Stimulated activated CD8-positive, alpha-beta memory T cell treated with anti-CD3 and anti-CD28 coated beads, Interleukin-7, amount 100 ng/mL, for 1 hour (primary cell): ENCODE measurements at places on chromosomes 4 and X.

DNA sequence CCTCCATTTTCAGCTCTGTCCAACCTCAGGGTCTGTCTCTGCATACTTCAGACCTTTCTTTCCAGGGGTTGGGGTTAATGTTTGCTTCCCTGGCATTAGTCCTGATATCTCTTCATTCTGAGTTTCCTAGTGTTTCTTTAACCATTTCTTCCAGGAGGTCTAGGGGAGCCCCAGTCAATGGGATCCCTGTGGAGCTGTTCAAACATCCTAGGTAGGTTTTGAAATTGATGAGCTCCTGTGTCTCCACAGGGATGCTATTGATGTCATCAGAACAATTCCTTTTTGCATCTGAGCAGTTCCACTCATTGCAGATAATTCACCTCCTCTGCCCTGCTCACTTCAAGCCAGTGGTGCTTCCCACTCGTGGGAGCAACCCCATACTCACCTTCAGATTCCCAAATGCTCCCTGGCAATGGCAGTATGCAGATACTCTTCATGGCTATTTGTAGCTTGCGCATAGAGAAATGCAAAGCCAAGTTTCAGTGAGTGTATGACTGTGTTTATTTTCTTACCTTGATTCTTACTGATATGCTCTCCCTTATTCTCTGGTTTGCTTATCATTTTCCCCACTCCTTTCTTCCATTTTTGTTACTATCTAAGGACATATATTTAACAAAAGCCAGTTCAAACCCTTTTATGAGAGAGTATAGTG is 33.7 kb upstream of the LIMCH1 start:
- no peak for DNase-seq

GRCh38 chrX:65920620-65921019 is 119.3 kb downstream of the VSIG4 start:
- DNase-seq, result no peak

DNA sequence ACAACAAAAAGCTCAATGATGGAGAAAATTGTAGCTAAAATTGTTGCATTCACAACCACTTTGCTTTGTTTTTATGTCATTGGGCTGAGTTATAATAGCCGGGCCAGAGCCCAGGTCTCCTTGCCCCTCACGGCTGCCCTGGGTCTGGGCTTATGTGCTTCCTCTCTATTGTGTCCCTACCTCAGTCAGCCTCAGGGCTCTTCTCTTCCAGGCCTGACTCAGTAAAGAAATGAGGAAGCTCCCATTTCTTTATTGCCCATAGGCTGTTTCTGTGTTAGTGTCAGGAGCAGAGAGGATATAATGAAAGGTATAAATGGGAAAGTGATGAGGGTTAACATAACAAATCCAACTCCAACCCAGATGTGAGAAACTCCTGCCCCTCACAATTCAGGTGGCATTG is 18.0 kb downstream of the BST1 start:
- DNase-seq, result no peak

DNA sequence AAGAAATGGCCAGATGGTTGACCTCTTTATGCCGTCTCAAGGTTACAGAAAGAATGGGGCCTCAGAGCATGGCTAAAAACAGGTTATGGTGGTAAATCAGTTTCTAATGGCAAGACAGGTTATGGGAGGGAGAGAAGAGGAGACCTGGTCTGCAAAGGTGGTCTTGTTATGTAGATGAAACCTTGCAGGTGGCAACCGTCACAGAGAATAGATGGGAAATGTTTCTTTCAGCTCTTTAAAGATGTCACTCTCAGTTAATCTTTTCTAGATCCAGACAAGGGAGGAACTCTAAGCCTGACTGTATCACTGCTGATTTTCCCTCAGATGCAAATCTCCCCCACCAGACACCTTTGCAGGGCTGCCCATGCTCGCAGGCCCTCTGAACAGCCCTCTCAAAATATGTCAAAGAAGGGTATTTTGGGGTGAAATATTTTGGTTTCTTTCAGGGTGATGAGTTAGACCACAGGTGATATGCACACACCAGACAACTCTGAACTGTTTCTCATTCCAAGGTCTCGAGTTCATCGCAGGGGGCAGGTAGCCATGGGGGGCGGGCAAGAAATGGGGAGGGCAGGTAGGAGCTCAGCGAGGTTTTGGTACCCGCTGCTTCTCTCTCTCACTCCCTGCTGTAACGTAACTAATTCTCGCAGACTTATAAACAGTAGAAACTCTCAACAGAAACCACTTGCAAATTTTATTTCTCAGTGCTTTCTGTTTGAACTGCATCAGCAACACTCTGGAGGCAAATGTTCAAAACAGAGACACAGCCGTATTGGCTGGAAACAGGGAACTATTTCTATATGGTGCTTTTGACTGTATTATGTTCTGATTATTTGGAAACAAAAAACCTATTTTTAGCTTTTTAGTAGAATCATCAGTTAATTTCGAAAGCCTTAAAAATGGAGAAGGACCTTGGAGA is 32.4 kb downstream of the CASP3 start:
- no peak for DNase-seq

DNA sequence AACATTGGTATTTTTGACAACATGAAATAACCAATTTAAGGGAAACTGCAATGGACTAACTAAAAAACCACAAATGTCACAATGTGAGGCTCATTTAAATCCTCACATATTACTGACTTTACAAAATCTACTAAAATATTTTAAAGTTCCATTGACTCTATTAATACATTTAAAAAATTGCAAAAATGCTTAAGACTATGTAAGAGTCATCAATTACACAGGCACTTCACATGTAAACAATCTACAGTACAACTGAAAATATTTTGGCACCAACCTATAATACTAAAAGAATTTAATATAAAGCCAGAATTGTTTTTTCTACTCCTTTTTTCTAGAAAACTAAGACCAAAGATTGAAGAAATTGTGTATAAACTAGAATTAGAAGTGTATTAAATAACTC is 76.8 kb upstream of the RBMXL3 start:
- DNase-seq, result no peak

GRCh38 chr4:6502147-6502546 is 29.7 kb upstream of the PPP2R2C start:
- no peak for DNase-seq

DNA sequence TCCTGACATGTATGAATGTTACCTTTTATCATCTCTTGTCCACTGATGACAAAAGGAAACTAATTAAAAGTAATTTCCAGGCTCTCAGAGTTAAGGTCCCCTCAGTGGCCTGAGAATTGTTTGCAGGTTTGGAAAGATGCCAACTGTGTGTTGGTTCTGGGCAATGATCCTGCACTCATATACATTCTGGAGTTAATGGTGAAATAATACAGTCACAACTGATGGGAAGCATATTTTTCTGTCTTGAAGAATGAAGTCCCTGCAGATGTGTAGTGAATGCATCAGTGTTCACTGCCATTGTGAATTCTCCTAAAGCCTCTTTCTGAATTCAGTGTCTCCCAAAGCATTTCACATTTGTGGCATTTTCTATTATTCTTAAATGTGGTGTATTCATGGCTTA is 238.1 kb upstream of the PPP1R2C start:
- no peak for DNase-seq

DNA sequence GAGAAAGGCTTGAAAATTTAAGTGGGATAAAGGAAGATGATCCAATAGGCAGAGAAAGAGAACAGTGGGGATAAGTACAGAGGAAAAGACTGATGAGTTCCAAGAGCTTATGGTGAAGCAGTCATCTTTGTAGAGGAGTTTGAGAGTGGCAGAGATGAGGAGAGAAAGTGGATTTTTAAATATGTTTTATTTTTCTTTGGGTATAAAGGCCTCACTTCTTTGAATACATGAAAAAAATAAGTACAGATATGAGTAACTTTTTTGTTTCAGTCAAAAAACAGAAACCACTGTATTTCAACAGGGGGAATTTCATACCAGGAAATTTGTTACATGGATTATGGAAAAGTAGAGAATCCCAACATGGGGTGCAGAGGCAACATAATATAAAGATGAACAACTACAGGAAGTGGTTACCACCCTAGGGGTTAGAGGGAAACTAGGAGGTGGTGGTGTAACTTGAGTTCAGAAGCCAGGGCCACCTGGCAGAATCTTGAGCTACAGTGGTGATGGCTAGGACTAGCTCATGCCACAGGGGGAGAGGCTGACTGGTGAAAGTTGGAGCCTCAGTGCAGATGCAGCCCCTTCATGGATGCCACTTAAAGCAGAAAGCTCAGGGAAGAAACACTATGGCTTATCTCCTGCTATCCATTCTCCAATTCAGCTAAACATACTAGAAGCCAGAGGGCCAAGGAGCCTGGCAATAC is 3.4 kb upstream of the CYBB start:
- no peak for DNase-seq

- no peak for DNase-seq
Measured at GRCh38 chr4:141246243-141246642, 25.5 kb downstream of the ZNF330 start.

DNA sequence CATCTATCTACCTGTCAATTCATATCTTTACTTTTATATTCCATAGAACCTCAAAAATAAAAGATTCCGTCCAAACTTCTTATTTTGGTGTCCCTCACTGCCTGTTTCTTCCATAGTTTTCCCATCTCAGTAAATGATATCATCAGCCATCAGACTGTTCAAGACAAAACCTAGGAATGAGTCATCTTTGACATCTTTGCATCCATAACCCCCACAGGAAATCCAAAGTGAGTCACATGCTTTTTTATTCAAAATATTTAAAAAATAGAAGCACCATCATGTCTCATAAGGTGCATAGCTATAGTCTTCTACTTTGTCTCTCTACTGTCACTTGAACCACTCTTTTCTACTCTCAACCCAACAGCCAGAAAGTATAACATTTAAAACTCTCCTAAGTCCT is 29.9 kb upstream of the CXXC4 start:
- no peak for DNase-seq

- DNase-seq, result no peak
Measured at GRCh38 chr4:8681391-8681790, 88.8 kb downstream of the CPZ start.

DNA sequence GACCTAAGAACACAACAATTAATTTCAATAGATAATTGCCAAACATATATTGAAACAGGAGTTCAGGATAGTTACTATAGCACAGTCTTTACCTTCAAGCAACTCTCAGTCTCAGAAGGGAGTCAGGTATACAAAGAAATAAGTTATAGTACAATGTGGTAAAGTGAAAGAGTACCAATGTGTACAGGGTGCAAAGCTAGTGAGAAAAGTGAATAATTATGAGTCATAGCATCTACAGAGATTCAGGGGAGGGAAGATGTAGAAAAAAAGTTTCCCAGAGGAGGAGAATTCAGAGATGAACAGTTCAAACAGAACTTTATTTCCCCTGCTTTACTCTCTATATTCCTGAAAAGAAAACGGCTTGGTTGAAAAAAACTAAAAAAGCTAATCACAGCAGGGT is 22.7 kb upstream of the DKK2 start:
- DNase-seq, result no peak
